ENCODE measurements at places on chromosomes 16 and 17. TPM values are rescaled to one million over a fixed set of nuclear protein-coding genes. Genes with fewer than 3 reads are reported as not detected.

GRCh38 chr17:67492251-67492740 lies 115.2 kb downstream of the PITPNC1 start:
- no peaks in the 10 kb centered on the region for H3K27me3 ChIP-seq
- H3K4me3 ChIP-seq: peak overlapping the region; percentile 23
- H3K36me3 ChIP-seq: peaks cover 12% of the 10 kb centered on the region
- H3K27ac ChIP-seq: no peak overlapping the region
- no peak for DNase-seq

GRCh38 chr16:4089811-4090301 lies 26.4 kb downstream of the ADCY9 start:
- H3K27ac ChIP-seq: no peak overlapping the region
- no peaks in the 10 kb centered on the region for H3K4me1 ChIP-seq
- H3K36me3 ChIP-seq: no peaks in the 10 kb centered on the region
- DNase-seq: no peak
- no peaks in the 10 kb centered on the region for H3K27me3 ChIP-seq

The SEZ6 gene
- total RNA-seq: not detected

DNA sequence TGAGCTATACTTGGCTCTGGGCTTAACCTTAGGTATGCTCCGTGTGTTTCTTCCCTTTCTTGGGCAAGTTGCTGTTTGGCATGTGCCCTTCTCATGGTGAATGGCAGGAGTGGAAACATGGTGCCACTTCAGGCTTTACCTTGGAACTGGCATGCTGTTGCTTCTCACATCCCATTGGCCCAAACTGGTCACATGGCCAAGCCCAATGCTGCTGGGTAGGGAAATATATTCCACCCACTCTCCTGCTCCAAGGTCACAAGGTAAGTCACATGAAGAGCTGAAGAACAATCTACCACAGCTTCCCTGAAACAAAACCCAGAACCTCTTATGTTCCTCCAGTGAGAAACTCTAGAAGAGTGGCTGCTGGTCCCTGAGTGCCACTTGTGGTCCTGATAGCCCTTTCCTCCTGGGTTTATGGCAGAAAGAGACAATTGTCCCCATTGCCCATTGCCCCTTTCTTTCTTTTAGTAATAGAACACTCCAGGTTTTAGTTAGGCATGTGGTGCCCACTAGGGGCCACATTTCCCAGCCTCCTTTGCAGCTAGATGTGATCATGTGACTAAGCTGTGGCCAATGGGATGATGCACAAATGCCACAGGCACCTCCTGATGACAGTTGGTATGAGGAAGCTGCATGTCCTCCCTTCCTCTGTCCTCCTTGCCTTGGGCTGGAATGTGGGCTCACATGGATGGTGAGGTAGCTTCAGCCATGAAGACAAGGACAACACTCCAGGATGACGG lies 50.3 kb downstream of the MEOX1 start:
- peaks cover 6% of the 10 kb centered on the region for H3K4me1 ChIP-seq
- no peak overlapping the region for H3K27ac ChIP-seq
- H3K4me3 ChIP-seq: no peak overlapping the region

The ZNF207 gene
- total RNA-seq: 181 TPM

GRCh38 chr17:67456889-67457288 lies 79.8 kb downstream of the PITPNC1 start:
- no peaks in the 10 kb centered on the region for H3K27me3 ChIP-seq
- no peak for DNase-seq
- H3K4me3 ChIP-seq: peak overlapping the region; percentile 25
- peaks cover 15% of the 10 kb centered on the region for H3K36me3 ChIP-seq

GRCh38 chr17:77458202-77459017 lies 317.6 kb downstream of the SEC14L1 start:
- H3K27me3 ChIP-seq: no peaks in the 10 kb centered on the region
- peak overlapping the region; percentile 97 for H3K4me3 ChIP-seq
- peak overlapping the region; percentile 74 for H3K27ac ChIP-seq
- H3K36me3 ChIP-seq: peaks cover 25% of the 10 kb centered on the region

GRCh38 chr17:41967141-41967920 lies 736 bp downstream of the CNP start:
- H3K4me1 ChIP-seq: peaks cover 55% of the 10 kb centered on the region
- H3K4me3 ChIP-seq: peak overlapping the region; percentile 73
- peaks cover 5% of the 10 kb centered on the region for H3K36me3 ChIP-seq
- peak; percentile 58 for DNase-seq
- no peaks in the 10 kb centered on the region for H3K27me3 ChIP-seq
- H3K27ac ChIP-seq: peak overlapping the region; percentile 85

The KRT33A gene
- total RNA-seq: not detected

- no peaks in the 10 kb centered on the region for H3K27me3 ChIP-seq
- no peak overlapping the region for H3K4me3 ChIP-seq
- no peaks in the 10 kb centered on the region for H3K36me3 ChIP-seq
- no peaks in the 10 kb centered on the region for H3K4me1 ChIP-seq
- peak; percentile 4 for DNase-seq
These were observed 146.6 kb downstream of the TRIM37 start for GRCh38 chr17:58960068-58960467.

The PRR35 gene
- total RNA-seq: 0.10 TPM

GRCh38 chr17:74353446-74354060 lies 8.1 kb downstream of the BTBD17 start:
- DNase-seq: no peak
- peaks cover 59% of the 10 kb centered on the region for H3K27me3 ChIP-seq
- H3K4me3 ChIP-seq: no peak overlapping the region
- no peaks in the 10 kb centered on the region for H3K36me3 ChIP-seq
- H3K4me1 ChIP-seq: no peaks in the 10 kb centered on the region

DNA sequence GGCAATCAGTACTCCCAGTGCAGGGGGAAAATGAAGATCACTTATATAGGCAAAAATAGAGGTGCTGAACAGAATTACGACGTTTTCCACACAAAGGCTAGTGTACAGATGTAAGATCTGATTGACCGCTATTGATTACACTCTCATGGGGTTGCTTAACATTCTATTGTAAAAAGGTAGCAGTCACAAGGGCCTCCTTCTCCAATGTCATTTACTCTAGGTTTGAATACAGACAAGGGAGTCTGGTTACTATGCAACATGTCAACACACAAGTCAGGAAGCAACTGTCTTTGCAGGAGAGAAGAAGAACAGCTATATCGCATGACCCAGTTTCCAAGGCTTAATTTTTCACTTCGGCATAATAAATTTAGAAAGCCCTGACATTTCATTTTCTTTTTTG lies 7.9 kb downstream of the KRT37 start:
- no peak overlapping the region for H3K27ac ChIP-seq
- no peak overlapping the region for H3K4me3 ChIP-seq
- H3K4me1 ChIP-seq: no peaks in the 10 kb centered on the region
- no peaks in the 10 kb centered on the region for H3K36me3 ChIP-seq
- DNase-seq: no peak
- H3K27me3 ChIP-seq: no peaks in the 10 kb centered on the region

The C16orf46 gene
- not detected for total RNA-seq

DNA sequence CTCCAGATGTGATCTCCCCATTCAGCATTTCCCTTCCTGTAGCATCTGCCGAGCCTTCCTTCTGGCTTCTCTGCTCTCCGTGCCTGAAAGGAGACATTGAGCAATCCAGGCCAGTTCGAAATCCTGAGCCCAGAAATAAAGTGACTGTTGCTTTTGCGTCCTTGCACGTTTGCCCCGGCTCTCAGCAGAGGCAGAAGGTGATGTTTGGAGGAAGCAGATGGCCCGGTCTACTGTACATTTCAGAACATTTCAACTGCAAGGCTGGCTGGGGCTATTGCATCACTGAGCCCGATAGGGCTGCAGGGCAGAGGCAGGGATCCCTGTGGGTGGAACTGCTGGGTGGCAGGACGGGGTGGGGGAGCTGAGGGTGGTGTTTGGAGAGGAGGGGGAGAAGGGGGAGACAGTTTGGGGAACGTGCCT lies 29.4 kb downstream of the IRF8 start:
- DNase-seq: no peak
- peak overlapping the region; percentile 11 for H3K4me3 ChIP-seq
- H3K27ac ChIP-seq: no peak overlapping the region
- peaks cover 1% of the 10 kb centered on the region for H3K36me3 ChIP-seq

- no peaks in the 10 kb centered on the region for H3K27me3 ChIP-seq
- DNase-seq: no peak
- H3K27ac ChIP-seq: no peak overlapping the region
- no peak overlapping the region for H3K4me3 ChIP-seq
These were observed 115.1 kb downstream of the ABCA8 start for GRCh38 chr17:68840073-68840472.

GRCh38 chr17:15660077-15660476 lies 24.0 kb downstream of the TRIM16 start:
- no peak for DNase-seq
- H3K27me3 ChIP-seq: no peaks in the 10 kb centered on the region
- no peaks in the 10 kb centered on the region for H3K4me1 ChIP-seq
- no peak overlapping the region for H3K27ac ChIP-seq

GRCh38 chr17:65078441-65079160 lies 22.1 kb upstream of the GNA13 start:
- no peak for DNase-seq
- H3K36me3 ChIP-seq: no peaks in the 10 kb centered on the region
- H3K4me3 ChIP-seq: no peak overlapping the region
- H3K27me3 ChIP-seq: no peaks in the 10 kb centered on the region
- H3K4me1 ChIP-seq: no peaks in the 10 kb centered on the region
- H3K27ac ChIP-seq: no peak overlapping the region

The PIPOX gene
- total RNA-seq: 13.7 TPM

DNA sequence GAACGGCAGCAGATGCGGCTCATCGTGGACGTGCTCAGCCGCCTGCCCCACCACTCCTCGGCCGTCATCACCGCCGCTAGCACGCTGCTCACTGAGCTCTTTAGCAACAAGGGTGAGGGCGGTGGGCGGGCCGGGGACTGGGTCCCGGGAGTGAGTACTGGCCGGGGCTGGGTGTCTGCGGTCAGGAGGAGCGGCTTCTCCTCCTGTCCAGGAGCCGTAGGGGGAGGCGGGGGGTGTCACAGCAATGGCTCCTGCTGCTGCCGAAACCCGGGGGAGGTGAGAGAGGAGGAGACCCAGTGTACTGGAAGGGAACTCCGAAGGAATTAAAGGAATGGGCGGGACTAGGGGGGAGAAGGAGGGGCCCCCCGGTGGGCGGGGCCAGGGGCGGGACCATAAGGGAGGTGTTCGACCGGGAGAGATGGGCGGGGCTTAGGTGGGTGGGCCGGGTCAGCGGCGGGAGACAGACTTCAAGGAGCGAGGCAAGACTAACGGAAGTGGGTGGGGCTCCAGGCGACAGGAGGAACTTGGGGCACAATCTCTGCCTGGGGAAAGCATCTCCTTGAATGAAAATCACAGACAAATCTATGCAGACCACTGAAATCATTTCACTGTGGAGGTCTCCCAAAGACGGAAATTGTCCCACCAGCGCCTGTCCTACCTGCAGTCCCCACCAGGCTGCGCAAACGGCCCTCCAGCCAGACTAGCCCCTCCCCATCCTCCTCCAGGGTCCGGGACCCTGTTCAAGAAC lies 2.4 kb downstream of the NAGS start:
- peak overlapping the region; percentile 90 for H3K4me3 ChIP-seq
- peaks cover 7% of the 10 kb centered on the region for H3K36me3 ChIP-seq
- peak; percentile 95 for DNase-seq
- peaks cover 41% of the 10 kb centered on the region for H3K4me1 ChIP-seq

DNA sequence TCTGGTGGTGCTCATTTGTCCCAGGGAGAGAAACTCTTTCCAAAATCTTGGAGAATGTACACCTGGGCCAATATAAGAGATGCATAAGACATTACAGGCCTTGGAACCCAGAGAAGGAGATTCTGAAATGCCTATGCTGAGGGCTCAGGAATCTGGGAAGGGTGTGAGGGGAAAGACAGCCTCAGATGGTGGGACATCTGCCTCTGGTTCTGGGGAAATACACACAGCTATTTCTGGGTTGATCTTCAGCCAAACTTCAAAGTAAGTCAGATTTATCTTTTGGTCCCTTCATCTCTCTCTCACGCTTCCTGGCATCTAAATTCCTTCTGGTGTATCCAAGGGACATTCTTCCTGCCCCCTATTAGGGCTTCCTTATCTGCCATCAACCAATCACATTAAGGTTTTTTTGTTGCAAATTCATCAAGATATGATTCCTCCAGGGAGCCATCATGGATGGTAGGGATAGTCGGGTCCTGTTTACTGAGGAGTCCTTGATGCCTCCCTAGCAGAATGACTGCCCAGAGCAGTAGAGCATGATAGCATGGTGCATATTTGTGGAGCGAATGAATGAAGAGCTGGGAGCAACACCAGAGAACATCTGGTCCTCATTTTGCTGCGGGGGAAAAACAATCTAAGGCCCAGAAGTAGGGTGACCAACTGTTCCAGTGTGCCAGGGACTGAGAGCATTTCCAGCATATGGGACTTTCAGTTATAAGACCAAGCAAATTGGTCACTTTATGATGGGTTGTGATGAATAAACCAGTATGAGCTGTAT lies 35.7 kb upstream of the DYNLL2 start:
- no peak for DNase-seq
- no peak overlapping the region for H3K27ac ChIP-seq
- H3K36me3 ChIP-seq: no peaks in the 10 kb centered on the region

- no peaks in the 10 kb centered on the region for H3K27me3 ChIP-seq
- H3K4me1 ChIP-seq: no peaks in the 10 kb centered on the region
- no peak for DNase-seq
- no peak overlapping the region for H3K27ac ChIP-seq
These were observed 5.6 kb downstream of the ALDH3A1 start for GRCh38 chr17:19742495-19742894.

The WWP2 gene
- total RNA-seq: 45.4 TPM

- H3K27ac ChIP-seq: no peak overlapping the region
- no peak overlapping the region for H3K4me3 ChIP-seq
- H3K36me3 ChIP-seq: peaks cover 19% of the 10 kb centered on the region
- no peaks in the 10 kb centered on the region for H3K27me3 ChIP-seq
- no peaks in the 10 kb centered on the region for H3K4me1 ChIP-seq
- no peak for DNase-seq
These were observed 104.7 kb downstream of the LITAF start for GRCh38 chr16:11481987-11482386.

The BCL7C gene
- 23.2 TPM for total RNA-seq

DNA sequence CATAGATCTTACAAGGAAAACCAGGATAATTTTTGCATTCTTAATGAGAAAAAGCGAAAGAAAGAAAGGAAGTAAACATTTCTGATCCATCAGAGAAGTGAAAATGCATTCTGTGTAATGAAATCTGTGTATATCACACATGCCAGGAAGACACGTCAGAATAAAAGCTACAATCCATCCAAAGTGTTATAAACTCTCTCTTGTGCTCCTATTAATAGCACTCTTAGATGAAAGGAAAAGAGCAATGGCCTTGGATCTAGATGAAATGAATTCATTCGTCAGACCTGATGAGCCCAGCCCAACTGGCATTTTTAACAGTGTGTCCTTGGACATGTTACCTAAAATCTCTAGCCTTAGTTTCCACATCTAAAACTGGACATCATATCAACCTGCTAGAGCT lies 885.5 kb downstream of the CDH11 start:
- H3K36me3 ChIP-seq: no peaks in the 10 kb centered on the region
- no peaks in the 10 kb centered on the region for H3K4me1 ChIP-seq
- H3K27me3 ChIP-seq: no peaks in the 10 kb centered on the region

GRCh38 chr16:85424260-85425073 lies 188.7 kb upstream of the GSE1 start:
- no peak overlapping the region for H3K4me3 ChIP-seq
- no peak overlapping the region for H3K27ac ChIP-seq
- H3K36me3 ChIP-seq: no peaks in the 10 kb centered on the region
- H3K4me1 ChIP-seq: no peaks in the 10 kb centered on the region

- no peak overlapping the region for H3K27ac ChIP-seq
- H3K4me1 ChIP-seq: no peaks in the 10 kb centered on the region
- DNase-seq: no peak
- no peaks in the 10 kb centered on the region for H3K36me3 ChIP-seq
These were observed 31.6 kb downstream of the TEKT5 start for GRCh38 chr16:10663146-10663545.

All from activated T-cell treated with anti-CD3 and anti-CD28 coated beads, Interleukin-2, amount 50 U/mL, for 72 hours (primary cell).